T1000 (cell line): ENCODE measurements at places on chromosomes 11 and 22.

DNA sequence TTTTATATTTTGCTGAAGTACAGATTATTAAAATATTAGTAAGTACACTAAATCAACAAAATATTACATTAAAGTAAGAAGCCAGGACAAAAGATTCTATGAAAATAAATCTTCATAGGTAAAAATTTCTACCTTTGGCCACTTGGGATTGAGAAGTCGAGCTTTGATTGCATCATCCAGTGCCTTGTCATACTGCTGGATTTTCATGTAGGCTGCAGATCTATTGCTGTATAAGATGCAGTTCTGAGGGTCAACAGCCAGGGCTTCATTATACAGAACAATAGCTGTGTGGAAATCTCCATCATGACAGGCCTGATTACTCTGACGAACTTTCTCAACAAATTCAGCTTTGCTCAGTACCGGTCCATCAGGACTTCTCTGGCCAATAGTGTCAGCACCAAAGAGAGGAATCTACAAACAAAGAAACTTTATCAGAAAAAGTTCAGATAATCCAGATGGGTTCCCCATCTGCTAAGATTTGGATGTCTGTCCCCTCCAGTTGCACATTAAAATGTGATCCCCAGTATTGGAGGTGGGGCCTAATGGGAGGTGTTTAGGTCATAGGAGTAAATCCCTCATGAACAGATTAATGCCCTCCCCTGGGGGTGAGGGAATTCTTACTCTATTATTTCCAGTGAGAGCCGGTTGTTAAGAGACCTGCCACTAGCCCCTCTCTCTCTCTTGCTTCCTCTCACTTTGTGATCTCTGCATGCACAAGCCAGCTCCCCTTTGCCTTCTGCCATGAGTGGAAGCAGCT is 50.0 kb downstream of the TTC28 start:
- no peak for DNase-seq

GRCh38 chr11:128336203-128336602 is 251.2 kb downstream of the ETS1 start:
- DNase-seq = peak; percentile 40

DNA sequence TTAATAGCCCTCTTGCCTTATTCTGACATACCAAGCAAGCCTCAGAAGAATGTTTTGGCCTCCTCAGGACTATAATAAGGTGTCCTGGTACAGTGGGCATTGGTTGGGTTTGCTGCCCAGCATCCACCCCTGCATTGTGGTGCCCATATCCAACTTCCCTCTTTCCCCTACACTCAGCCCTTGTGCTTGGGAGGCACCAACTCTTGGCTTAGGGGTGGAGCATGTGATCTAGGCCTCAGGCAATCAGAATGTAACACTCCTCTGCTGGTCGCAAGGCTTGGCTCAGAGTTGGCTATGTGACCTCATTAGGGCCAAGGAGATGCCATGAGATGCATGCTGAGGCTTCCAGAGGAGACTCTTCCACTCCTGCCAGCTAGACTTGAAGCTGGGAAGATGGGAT is 123.0 kb downstream of the CSNK2A3 start:
- no peak for DNase-seq

GRCh38 chr11:14499178-14499559 is 442 bp downstream of the COPB1 start:
- no peak for DNase-seq

GRCh38 chr22:37501610-37502341 is 15.6 kb upstream of the MFNG start:
- DNase-seq = no peak

GRCh38 chr11:45048870-45049691 is 97.4 kb upstream of the PRDM11 start:
- DNase-seq = no peak

- no peak for DNase-seq
Measured at GRCh38 chr22:42719656-42720262, 911 bp downstream of the A4GALT start.

GRCh38 chr11:72354356-72355115 is 79.8 kb downstream of the CLPB start:
- DNase-seq = no peak

- DNase-seq = no peak
Measured at GRCh38 chr11:26632691-26633159, 60.7 kb upstream of the MUC15 start.

DNA sequence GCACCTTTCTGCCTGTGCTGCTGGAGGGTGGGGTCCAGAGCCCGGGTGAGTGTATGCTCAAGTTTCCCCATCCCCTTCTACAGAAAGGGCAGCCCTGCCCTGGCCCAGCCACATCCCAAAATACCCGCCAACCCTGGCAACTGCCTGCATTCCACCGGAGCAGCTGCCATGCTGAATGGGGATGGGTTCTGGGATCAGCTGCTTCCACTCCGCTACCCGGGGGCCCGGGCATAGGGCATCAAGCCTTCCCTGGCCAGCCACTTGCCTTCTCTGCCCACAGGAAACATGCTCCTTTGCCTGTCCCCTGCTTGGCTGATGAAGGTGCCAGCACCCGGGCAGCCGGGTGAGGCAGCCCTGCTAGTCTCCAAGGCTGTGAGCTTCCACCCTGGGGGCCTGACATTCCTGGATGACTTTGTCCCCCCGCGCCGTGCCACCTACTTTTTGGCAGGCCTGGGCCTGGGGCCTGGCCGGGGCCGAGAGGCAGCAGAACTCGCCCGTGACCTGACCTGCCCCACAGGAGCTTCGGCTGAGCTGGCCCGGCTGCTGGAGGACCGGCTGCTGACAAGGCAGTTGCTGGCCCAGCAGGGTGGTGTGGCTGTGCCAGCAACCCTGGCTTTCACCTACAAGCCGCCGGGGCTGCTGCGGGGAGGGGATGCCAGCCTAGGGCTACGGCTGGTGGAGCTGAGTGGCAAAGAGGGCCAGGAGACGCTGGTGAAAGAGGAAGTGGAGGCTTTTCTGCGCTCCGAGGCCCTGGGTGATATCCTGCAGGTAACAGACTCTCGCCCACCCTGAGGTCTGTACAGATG is 3.2 kb downstream of the CARNS1 start:
- no peak for DNase-seq

DNA sequence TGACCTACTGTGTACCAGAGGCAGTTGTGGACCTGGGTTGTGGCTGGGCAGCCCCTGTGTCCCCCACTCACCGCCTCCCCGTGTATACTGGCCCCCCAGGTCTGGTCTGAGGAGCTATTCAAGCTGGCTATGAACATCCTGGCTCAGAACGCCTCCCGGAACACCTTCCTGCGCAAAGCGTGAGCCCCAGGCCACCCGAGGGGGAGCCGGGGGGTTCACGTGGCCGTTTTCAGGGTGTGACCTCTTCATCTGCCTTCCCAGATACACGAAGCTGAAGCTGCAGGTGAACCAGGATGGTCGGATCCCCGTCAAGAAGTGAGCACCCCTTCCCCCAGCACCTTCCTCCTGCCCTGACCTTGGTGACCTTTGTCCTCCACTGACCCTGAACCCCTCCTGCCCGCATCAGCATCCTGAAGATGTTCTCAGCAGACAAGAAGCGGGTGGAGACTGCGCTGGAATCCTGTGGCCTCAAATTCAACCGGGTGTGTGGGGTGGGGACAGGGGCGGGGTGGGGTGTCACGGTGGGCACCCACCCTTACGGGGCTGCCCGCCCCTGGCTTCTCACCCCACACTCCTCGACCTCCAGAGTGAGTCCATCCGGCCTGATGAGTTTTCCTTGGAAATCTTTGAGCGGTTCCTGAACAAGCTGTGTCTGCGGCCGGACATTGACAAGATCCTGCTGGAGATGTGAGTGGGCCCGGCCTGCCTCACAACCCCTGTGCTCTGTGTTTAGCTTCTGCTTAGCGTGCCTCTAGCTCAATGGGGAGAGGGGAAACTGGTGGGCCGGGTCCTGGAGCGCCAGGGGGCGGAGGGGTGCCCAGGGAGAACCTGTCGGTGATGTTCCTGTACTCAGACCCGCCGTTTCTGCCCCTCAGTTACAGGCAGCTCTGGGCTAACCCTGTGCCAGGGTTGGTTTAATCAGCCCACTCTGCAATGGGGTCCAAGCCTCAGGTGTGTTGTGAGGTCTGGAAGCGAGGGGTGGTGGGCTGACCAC is 4.1 kb downstream of the PLCB3 start:
- no peak for DNase-seq

GRCh38 chr11:116929414-116930090 is 92.1 kb upstream of the APOA1 start:
- DNase-seq = no peak

DNA sequence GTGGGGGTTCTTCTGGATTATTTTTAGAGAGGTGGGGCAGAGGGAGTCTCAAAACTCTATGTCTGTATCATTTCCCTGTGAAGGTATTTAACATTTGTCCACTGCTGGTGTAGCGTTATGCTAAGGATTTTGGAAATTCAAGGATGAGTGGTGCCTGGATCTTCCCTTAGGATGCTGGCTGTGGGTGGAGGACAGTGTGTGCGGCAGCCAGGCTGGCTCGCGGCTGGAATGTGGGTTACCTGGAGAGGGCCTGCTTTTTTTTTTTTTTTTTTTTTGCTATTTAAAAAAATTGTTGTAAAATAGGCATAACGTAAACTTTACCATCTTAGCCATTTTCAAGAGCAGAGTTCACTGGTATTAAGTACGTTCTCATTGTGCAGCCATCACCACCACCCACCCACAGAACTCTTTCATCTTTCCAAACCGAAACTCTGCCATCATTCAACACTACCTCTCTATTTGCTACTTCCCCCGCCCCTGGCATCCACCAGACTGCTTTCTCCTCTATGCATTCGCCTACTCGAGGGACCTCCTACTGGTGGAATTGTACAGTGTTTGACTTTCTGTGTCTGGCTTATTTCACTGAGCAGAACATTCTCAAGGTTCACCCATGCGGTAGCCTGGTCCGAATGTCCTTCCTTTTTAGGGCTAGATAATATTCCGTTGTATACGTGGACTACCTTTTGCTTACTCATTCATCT is 67.1 kb downstream of the PARVB start:
- no peak for DNase-seq

GRCh38 chr11:63237413-63237812 is 6.0 kb downstream of the SLC22A25 start:
- DNase-seq = no peak

DNA sequence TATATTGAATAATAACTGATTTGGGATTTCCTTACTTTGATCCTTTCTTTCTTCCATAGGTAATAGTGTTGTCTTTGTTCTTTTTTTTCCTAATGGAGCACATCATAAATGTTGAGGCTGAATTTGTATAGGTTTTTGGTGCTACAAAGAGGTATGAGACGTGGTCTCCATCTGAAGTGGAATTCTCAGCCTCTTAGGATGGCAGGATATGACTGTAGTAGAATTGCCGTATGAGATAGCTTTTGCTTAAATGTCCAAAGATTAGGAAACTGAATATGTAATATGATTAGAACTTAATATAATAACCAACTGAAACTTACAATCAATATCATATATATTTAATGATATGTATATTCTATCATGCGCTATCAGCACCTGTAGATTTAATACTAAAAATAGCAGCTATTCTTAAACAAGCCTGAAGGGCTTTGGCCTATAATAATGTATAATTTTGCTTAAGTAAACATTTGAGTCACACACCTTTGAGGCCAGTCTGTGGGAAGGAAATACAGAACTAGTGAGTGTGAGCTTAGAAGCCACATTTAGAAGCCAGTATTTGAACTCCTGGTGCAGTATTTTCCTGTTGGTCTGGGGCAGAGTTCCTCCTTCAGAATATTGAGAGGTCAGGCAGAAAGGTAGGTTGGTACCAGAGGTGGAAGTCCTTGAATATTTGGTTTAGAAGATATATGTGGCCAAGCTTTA is 62.6 kb downstream of the SWAP70 start:
- no peak for DNase-seq

DNA sequence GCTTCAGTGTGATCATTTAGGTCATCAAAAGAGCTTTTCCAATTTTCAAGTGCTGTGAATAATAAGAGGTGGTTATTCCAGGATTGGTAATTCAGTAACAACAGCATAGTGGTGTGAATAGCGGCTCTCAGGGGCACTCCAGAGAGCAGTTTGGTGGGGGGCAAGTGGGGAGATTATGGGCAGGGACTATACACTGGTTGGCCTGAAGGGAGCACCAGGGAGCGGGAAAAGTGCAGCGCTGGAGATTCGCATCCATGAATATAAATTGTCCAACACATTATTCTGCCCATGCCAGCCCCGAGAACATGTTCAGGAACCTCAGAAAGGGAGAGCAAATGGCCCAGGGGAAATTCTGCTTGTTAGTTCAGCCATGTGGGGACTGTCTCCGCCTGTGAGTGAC is 37.9 kb downstream of the OR6Q1 start:
- no peak for DNase-seq

- DNase-seq = no peak
Measured at GRCh38 chr11:74465291-74465708, 2.0 kb downstream of the KCNE3 start.

DNA sequence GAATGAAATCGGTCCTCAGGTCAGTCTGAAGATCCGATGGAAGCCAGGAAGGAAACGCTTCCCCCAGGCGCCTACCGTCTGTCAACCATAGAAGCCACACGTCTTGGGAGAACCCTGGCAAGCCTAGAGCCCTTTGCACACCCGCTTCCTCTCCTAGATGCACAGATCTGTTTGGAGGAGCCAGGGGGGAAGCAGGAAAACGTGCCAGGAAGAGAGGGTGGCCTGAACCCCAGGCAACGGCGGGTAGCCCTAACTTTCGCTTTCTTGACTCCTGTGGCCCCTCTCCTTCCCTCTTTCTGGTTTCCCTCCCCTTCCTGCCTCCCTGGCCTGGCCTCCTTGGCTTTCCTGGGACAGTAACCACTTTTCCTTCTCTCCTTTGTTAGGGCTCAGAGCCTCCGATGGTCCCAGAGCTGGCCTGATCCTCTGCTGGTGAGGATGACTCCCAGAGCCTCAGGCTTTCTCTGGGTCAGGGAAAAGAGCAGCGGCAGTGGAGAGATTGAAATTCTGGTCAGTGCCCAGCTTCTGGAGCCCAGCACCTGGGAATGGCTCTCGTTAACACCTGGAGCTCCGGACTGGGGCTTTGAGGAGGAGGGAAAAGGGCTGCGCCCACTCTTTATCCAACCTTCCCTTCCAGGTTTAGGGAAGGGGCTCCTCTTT is 2.1 kb downstream of the FXYD6 start:
- DNase-seq = no peak

- no peak for DNase-seq
Measured at GRCh38 chr11:111445586-111445985, 66.5 kb upstream of the POU2AF1 start.
